GM13977 (cell line): ENCODE measurements at places on chromosomes 2 and 18.

DNA sequence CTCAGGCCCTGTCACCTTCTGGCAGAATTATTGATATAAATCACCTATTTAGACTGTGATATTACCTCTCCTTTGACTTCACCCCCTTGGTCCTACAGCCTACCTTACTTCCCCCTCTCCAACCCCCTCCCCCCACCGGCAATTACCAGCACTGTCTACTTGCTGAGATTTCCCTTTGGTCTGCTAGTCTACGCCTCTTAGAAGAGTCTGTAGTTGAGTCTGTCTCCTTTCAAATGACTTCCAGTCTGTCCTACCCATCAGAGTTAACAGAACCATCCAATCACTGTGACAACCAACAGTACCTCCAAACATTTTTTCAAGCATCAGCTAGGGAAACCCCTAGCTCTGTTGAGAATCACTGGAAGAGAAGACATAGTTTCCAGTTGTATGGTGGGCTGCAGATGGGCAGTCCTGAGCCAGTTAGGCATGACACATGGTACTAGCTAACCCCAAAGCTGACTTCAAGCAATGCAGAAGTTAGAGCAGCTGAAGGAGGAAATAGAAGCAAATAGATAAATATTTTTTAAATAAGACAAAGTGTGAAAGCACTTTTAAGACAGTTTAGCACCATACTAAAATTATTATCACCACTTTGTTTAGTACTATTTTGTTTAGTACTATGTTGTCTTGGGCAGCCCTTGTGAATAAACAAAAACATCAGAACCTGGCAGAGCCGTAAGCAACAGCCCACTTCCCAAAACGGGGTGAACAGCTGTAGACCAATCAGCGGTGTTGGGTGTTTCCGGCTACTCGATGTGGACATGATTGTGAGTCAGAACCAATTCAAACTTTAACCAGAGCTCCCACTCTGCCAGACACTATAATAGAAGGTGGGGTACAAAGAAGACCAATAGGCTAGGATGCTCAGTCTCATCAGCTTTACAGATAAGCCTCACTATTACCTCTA lies 2.7 kb upstream of the ASNSD1 start:
- DNase-seq: no peak

DNA sequence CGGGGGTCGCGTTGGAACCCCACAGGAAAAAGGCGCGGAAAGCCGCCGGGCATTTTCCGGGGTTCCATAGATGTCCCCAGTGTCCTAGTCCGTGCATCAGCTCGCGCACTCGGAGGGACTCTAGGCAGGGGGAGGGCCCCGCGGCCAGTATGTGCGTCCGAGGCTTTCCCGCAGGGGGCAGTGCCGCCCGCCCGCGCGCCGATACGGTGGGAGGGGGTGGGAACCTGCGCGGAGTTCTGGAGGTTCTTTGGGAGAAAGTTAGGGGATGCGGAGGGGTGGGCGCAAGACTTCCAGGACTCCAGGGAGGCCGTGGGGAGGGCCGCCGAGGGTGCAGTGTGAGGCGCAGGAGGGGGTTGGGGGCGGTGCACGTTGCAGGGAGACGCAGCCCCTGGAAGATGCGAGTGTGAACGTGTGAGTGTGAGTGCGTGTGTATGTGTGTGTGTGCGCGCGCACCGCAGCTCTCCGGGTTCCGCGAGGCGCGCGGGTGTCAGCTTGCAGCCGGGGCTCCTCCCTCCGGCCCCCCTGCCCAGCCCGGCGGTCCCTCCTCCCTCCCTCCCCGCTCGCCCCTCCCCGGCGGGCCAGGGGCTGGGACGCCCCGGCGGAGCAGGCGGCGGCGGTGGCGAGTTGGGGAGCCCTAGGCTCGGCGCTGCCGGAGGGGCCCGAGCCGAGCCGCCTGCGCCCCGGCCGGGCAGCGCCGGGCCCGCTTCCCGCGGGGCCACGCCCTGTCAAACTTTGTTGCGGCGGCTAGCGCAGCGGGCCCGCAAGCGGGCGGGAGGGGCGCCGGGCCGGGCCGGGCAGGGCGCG lies at the start of gene TCF7L1:
Gene TCF7L1, plus strand, starts transcription at position 559 of the 804 bp plus-strand sequence. CDS start 293 bp downstream, outside the sequence.
- peak; percentile 73 for DNase-seq

DNA sequence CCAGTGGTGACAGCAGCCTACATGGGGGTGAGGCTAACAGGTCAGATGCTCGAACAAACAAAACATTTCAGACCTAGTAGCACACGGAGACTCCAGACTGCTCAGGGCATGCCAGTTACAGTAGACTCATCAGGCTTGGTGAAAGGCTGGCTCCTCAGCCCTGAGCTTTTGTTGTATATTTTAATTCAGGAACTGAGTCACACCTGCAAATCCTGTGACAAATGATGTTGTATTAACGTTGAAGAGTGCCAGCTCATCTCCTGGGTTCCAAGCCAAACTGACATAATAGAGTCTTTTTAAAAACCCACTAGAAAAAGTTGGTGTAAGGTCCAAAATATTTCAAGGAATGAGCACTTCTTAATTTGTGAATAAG lies 65.3 kb downstream of the C1D start:
- no peak for DNase-seq

DNA sequence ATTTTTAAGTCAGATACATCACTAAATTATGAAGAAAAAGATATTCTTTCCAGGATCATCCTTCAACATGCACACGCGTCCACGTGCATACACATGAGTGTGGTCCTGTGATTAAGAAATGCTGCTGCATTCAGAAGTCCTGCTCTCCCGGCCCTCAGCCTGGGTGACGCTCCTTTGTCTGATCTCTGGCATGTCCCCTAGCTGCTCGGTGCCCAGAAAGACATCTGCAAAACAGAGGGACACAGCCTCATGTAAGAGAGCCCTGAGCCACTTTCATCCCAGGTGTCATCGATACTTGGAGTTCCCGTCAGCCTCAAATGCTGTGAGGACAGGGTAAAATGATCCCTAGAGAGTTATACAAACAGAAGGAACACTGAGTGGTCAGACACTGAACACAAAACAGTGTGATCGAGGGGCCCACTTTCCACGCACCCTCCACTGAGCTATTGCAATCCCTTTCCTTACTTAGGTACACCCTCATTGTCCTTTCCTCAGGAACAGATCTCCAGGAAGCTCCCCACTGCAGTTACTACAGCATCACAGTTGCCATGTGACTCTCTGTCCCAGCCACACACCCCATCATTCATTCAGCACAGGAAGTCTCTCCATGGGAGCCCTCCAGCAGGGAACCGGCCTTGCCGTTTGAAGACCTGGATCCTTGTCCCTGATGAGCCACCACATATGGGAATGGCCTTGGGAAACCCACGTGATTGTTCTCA lies 32.1 kb downstream of the CRACDL start:
- no peak for DNase-seq

DNA sequence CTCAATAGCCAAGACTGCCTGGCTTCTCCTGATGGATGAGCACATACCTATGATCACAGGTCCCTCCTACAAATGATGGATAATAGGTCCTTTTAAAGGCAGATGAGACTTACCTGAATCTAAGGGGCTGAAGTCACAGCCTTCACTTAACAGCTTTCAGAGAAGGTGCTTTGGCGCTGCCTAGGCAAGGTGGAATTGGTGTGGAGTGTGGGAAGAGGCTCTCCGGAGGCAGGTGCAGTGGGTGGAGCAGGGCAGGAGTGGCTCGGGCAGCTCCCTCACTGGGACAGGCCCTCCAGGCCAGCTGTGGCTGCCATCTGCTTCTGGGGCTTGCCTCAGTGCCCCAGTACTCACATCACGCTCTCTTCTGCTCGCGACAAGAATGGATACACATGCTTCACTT lies 99.0 kb upstream of the TPO start:
- DNase-seq: no peak

GRCh38 chr2:20052861-20053281 lies 1.4 kb upstream of the LAPTM4A start:
- DNase-seq: no peak

DNA sequence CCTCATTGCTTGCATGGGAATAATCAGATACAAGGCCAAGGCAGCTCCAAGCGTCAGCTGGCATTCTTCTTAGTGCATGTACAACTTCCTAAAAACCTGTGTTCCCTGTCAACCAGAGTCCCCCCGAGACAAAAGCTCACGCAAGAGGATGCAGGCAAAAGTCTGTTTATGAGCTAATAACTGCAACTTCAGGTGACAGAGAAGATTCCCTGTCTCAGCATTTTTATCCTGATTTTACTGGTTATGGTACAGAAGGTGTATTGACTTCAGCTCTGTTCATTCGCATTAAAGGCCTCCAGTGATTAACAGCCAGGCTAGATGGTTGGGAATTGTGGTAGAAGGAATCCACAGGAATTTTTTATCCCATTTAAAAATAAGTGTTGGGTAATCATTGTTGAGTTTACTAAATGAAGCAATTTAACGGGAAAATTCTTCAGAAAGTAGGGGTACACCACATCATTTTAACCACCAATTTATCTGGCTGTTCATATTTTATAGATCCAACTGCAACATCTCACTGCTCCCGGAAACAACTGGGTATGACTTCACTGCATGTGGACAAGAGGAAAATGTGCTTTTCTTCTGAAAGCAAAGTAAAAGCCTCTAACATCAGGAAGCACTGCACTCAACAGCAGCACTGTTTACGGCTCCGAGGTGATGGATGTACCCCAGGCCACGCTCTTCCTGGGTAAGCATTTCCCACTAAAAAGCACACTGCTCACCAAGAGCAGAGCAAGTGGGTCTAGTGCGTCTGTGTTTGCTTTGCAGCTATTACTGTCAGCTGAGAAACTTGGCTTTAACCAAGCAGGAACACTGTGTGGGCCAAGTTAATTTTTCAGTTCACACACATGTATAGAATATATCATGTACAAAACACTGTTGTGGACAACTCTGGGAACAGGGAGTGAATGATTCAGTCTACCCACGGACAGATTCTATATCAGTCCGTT lies 31.9 kb downstream of the CCBE1 start:
- DNase-seq: no peak
